ENCODE measurements at places on chromosomes 2 and 18.

DNA sequence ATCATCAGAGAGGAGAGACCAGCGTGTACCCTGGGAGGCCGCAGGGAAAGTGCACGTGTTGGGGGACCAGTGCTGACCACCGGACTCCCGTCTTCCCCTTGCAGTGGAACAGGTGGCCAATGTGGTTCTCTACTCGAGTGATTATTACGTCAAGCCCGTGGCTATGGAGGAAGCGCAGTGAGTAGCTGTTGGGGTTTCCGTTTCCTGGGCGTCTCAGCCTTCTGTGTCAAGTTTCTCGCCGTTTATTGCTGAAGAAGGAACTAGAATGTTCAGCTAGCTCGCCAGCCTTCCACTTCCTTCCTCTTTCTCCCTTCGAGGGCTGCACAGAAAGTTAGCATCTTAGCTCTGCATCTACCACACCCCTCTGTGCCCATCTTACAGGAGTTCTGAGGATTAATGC, 22.8 kb upstream of the DGKD start:
- DNase-seq = no peak

GRCh38 chr2:27378096-27378808, 2.3 kb downstream of the ZNF513 start:
- no peak for DNase-seq

DNA sequence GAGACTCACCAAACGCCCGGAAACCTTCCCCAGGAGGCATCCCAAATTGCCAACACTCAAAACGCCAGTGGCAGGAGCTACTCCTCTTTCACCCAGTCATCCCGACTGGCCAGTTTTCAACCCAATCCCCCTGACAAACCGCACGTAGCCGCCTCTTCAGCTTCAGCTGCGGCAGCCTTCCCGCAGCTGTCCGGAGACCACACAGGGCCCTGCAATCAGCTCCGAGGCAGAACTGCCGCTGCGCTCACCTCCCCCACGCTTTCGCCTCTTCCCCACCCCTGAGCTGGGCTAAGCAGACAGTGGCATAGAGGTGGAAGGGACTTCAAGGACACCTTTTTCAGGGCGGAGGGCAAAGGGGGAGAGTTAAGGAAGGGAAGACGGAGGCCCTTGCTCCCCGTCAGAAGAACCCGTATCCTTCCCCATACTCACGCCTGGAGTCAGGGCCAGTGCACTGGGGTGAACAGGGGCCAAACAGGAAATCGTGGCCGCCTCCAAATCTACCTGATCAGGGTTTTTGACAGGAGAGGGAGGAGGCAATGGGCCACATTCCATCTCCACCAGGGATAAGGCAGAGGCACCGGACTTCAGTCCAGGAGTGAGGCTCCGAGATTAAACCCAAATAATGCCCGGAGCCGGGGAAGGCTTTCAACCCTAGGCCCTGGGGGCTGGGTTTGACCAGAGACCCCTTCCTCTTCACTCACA, 16.9 kb downstream of the CYP26B1 start:
- no peak for DNase-seq

GRCh38 chr2:219299372-219299760, 9.8 kb downstream of the PTPRN start:
- no peak for DNase-seq

DNA sequence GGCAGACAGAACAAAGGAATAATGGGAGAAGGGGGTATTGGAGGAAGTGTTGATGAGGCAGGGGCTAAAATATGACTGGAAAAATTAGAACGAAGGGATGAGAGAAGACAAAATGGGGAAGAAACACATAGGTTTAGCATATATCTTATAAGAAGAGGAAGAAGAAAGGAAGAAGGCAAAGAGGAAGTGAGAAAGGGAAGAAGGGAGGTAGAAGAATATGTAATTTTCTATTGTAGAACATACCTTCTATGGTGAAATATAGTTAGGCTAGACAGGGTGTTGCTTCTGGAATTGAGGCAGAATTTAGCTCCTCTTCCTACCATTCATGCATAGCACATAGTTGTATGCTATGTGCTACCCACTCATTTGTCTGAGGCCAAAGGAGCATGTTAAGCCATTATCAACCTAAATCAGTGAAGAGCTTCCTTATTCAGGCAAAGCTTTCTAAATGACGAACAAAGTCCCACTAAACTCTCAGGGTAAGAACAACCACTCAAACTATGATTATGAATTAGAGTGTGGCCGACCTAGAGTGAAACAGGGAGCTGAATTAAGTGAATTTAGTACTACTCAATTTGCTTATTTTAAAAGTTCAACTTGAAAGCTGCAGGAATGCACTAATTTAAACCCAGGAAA, 180.9 kb upstream of the GALNT5 start:
- DNase-seq = no peak

DNA sequence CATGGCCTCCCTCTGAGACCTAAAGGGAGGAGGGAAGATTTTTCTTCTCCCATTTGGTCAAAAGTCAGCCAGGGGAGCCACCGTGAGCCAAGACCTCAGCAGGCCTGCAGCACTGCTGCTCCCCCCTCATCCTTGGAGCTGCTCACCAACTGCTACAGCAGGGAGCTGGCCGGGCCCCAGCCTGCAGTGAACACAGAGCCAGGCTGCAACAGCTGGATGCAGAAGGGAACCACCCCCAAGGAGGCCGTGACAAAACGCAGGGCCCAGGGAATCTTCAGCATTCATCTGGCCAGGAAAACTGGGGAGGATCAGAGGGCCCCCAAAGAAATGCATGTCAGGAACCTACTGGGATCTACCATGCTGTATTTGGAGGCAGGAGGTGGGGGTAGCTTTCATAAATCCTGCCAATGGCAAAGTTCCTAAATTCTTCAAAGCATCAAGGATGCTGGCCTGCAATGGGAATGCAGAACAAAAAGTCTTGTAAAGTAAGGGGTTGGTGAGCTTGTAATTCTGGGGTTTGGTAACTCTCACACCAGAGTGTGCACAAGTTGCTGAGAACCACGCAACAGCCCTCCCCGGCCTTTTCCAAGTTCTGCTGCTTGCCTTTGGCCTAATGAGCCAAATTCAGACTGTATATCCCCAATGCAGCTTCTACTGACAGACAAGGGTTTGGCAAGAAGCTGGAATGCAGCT, 61.0 kb downstream of the CACNB4 start:
- no peak for DNase-seq

DNA sequence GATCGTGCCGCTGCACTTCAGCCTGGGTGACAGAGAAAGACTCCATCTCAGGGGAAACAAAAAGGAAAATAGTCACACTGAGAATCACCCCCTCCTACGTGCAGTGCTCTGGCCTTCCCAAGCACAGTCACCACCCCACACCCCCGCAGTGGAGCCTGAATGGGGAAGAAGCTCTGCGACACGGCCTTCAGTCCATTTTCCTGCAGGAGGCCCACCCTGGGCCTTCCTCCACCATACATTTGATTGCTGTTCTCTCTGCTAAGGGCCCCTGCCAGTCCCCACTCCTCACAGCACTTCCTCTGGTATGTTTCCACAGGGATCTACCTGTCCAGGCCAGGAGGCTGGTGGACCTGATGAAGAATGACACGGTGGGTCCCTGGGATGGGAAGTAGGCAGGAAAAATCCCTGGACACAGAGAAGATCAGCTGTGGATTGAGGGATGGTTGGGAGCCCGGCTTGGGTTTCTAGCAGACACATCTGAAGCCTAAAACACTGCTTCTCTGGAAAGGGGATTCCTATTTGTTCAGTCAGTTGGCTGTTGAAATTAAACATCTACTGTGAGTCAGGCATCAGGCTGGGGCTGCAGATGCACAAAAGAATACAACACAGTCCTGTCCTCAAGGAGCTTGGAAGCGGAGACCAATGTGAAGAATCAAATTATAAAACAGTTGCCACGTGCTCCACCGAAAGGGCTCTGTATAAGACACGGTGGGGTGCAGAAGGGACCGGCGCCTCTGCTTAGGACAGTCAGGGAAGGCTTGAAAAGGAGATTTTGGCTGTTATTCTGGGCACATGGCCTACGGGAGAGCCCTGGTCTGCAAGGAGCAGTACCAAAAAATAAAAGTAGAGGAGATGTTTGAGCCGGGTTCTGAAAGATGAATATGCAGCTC, 82.2 kb downstream of the PLB1 start:
- DNase-seq = no peak

DNA sequence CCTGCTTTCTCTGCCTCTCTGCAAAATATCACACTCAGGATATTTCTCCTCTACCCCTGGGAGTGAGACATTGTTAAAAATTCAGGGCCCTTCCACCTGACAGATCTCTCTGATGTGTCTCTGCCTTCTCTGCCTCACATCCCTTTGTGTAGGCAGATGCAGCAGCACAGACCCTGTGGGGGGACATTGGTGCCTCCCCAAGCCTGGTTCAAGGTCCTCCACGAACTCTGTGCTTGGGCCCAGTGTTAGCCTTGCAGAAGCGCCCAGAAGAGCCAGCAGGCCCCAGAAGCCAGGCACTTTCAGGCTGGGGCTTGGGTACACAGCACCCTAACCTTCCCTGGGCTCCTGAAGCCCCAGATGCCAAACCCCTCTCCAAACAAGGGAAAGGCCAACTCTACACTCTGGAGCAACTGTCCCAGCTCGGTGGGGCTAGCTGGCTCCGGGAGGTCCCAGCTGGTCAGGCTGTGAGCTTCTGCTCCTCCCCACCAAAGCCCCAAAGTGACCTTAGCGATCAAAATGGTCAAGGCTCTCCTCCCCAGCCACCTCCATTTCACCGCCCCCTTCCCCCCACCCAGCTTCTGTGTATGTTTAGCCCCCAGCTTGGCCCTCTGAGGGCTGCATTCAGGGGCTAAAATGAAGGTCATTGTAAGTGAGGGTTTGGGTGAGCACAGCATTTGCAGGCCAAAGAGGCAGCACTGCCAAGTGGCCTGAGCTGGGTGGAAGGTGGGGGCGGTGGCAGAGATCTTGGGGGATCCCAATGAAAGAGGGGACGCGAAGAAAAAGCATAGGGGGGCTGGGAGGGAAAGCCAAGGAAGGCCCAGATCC, 2.6 kb downstream of the HOXD9 start:
- no peak for DNase-seq

DNA sequence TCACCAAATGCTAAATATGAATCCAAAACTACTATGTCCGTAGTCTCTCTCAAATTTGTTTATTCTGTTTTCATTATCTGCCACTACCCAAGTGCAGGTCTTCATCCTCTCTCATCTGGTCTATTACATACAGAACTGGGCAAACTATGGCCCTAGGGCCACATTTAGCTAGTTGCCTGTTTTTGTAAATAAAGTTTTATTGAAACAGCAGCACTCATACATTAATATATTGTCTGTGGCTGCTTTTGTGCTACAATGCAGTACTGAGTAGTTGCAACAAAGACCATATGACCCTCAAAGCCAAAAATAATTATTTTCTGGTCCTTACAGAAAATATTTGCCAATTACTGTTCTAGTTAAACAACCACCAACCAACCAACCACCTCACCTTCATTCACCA, 172.2 kb upstream of the NCKAP5 start:
- DNase-seq = no peak

DNA sequence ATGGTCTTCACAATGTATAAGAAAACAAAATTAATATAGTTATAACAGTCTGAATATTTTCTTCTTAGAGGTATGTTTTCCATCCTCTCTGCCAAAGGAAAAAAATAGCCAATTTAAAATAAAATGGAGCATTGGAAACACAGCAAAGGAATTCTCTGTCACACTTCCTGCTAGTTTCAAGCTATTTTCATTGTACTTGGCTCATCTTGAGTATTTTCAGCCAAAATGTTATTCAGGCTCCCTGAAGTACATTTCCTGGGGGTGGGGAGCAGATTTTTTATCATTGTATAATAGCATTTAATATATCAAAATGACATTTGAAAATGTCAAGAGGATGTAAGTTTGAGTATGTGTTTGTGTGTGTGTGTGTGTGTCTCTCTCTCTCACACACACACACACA, 463.6 kb upstream of the REG3G start:
- no peak for DNase-seq

GRCh38 chr2:184727813-184728212, 129.5 kb downstream of the ZNF804A start:
- no peak for DNase-seq

DNA sequence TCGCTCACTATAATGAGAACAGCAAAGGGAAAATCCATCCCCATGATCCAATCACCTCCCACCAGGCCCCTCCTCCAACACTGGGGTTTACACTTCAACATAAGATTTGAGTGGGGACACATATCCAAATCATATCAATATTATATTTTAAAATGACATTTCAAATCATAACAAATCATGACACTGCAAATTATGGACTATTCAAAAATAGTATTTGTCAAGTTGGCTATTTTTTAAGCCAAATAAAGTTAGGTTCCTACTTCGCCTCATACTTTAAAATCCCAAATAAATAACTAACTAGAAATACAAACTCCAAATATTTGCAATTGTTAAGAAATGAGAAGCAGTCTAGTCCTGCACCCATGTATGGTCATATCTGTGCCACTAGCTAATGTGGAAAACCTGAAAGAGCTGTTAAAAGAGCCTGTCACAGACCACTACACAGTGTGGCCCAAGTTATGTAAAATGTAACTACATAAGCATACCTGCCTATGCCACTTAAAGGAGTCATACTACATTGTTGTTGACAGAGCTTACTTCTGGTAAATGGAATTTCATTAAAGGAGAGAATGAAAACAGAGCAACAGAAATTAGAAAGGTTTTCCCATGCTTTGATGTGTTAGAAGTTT, 334.7 kb upstream of the GULP1 start:
- no peak for DNase-seq

DNA sequence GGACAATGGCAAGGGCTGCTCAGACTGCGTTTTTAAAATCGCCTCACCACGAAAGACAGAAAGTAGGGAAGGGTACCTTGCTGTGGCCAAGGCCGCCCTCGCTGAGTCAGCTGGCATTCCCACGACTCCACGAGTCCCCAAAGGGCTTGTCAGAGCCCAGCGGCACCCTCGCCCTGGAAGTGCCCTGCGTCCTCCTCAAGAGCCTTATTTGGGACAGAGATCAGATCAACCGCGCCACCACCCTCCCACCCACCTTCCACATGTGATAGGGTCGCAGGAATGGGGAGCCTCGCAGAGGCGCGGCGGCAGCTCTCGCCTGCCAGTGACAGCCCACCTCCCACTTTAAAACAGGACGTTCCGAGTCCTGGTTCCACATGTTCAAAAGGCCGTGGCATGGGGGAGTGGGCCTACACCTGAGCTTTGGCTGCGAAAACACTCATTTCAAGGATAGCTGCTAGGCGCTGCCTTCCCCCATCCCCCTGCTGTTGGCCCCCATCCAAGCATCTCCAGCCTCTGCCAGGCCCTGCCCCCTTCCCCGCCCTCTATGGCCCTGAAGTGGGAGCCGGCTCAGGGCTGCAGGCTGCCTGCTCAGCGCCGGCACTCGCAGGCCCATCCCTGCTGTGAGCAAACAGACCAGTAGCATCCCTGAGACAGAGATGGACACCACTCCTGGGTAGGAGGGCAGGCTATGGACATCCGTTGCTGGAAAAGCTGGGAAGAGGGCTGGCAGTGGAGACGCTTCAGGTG, 38.1 kb upstream of the ARHGEF4 start:
- no peak for DNase-seq

DNA sequence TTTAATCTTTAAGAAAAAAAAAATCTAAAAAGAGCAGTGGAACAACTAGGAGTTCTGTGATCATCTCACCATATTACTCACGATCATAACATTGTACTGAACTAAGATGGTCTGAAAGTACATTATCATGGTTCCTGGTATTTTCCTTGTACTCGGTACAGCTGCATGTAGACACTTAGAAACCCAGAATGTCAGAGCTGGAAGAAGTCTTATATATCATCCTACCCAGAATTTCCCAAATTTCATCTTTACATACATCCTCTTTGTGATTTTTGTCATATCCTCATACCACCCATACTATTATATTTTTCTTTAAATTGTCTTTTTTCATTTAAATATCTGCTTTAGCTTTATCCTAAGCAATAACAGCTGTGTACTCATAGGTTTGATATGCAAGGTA, 12.4 kb upstream of the ST3GAL5 start:
- no peak for DNase-seq
